ENCODE measurements at places on chromosomes 13 and 19.

DNA sequence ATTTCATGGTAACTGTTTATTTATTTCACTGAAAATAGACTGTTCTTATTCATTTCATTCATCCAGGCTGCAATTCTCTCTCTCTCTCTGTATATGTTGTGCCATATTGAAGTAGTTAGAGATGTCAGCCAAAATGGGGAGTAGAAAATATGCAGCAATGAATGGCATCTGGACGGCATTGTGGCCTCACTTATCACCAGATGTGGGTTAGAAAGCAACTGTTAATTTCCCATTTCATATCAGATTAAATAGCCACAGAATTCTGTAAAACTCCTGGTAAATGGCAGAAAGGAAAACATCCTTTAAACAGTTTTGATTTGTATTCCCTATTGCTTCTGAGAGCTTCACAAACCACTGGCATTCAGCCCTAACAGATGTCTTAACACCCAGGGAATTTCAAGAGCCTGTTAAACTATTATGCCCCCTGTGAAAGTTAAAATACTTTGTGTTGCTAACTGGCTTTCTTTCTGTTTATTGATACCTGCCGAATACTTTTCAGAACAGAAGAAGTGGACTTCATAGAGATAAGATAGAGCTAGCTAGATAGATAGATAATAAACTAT is 1763.3 kb upstream of the MIR17HG start:
- no peak for DNase-seq

GRCh38 chr19:41703602-41704293 is 4.7 kb upstream of the CEACAM5 start:
- no peak for DNase-seq

DNA sequence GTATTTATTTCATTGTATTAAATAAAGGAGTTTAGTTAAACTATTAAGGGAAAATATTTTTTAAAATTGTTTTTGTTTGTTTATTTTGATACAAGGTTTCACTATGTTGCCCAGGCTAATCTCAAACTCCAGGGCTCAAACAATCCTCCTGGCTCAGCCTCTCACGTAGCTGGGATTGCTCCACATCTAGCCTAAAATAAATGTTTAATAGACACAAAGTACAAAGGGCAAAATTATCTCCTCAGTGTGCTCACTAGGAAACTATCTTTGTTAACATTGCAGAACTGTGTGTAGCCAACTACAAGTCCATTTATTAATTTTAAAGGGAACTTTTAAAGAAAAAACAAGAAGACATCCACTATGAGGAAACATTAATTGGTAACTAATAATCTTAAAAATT is 207.2 kb upstream of the PCDH17 start:
- DNase-seq: no peak

DNA sequence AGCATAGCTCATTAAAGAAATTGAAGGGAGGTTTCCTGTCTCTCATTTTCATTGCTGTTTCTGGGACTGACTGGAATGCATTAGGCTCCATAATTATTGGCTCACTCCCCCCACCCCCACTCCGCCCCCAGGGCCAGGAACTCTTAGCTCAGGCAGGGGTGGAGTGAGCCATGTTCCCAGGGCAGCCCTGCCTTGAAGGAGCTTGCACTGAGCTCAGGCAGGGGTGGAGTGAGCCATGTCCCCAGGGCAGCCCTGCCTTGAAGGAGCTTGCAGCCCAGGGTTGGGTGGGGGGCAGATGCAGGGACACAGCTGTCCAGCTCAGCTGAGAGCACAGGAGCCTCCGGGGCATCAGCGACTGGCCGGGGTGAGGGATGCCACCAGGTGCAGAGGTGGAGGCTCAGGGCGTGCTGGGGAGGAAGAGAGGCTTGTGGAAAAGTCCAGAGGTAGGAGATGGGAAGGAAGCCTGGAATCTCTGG is 39.1 kb upstream of the TFDP1 start:
- no peak for DNase-seq

DNA sequence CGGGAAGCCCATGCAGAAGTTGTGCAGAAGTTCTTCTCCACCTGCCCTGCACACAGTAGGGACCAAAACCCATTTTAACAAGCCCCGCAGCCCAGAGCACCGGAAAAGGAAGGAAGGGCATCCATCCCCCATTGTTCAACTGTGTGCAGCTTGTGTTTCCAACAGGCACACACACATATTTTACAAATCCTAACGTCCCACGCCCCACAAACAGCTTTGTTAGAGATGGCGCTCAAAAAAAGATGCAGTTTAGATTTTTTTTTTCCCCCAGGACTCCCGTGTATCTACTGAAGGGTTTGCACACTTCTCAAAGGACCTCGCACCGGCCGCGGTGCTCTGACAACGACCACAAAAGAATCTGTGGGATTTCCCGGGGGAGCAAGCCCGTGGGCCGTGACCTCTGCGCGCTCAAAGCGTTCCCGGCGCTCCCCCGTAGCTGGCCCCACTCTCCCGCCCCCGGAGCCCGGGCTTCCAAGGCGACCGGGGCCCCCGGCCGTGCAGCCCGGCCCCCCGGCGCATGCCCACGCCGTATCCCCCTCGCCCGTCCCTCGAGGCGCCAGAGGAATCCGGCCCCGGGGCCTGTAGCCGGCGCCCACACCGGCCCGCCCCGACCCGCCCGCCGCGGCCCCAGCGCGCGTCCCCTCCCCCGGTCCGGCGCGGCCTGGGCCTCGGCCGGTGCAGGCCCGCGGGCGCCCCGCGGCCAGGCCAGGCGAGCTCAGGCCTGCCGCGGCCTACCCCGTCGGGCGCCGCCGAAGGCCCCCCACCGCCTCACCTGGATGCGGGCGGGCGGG is 523 bp downstream of the ELAVL1 start:
- DNase-seq: no peak

GRCh38 chr13:86792153-86792651 is 879.0 kb upstream of the SLITRK5 start:
- DNase-seq: no peak
